NCI-H146 (cell line): ENCODE measurements at places on chromosomes 3 and 15.

GRCh38 chr3:52326976-52327375, 10.9 kb downstream of the DNAH1 start:
- no peak for DNase-seq

DNA sequence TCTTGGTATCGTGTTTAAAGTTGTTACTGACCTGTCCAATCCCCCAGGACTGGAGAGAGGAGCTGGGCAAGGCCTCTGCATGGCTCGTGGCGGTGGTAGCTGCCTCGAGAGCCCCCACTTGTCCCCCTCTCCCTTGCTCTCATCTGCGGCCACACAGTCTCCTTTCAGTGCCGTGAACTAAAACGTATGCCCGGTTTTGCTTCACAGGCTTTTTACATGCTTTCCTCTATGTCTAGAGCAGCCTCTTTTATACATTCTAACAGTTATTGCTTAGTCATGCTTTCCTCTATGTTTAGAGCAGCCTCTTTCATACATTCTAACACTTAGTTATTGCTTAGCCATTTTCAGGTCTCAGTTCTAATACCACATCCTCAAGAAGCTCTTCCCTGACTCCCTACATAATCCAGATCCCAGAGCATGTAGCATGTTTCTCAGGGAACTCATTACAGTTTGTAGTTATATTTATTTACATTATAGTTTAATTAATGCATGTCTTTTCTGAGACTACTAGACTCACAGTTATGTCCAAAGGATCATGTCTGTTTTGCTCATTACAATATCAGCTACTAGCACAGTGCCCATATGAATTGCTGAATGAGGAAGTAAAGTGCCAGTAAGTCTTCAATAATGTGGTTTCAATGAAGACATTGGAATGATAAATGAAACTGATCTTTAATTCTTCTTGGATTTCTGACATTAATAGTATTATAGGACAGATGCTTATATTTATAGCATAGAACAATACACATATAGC, 66.5 kb upstream of the TBL1XR1 start:
- DNase-seq, result no peak

DNA sequence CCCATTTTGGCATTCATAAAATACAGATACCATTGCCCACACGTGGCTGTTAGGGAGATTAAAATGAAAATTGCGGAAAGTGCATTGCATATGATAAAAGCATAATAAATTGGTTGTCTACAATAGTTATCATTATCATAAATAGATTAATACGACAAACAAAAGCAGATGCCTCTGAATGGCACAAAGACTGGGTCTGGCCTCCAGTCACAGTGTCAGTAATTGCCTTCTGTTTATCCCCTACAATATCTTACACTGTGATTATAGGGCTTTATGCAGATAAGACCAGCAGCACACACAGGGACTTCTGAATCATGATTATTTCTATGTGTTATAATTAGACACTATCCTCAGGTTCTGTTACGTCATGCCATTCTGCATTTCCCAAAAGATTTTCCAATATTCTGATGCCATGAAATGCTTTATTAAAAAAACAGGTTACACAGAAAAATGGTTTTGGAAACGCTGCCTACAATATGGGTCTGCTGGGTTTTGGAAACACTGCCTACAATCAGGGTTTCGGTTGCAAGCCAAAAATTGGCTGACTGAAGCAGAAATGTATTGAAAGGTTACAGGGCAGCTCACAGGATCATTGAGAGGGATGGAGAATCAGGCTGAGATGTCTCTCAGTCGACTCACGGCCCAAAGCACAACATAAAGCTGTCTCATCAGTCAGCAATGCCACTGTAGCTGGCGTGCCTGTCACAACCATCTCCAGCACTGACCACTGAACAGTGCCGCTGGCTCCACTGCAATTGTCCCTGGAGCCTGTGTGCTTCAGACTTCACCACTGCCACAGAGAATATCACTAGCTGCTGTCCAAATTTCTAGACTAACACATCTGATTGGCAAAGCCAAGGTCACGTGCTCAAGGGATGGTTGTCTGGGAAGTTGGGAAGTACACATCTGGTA, 248.1 kb downstream of the ERC2 start:
- no peak for DNase-seq

- peak; percentile 6 for DNase-seq
Observed at GRCh38 chr3:31768479-31769125, 212.5 kb downstream of the OSBPL10 start.

GRCh38 chr3:20108869-20109268, 68.6 kb downstream of the KAT2B start:
- DNase-seq, result no peak

GRCh38 chr3:24495326-24495994, 810 bp upstream of the THRB start:
- no peak for DNase-seq

GRCh38 chr3:154552338-154552737, 122.3 kb upstream of the GPR149 start:
- DNase-seq, result no peak

- no peak for DNase-seq
Observed at GRCh38 chr3:29346828-29347227, 66.0 kb downstream of the RBMS3 start.

DNA sequence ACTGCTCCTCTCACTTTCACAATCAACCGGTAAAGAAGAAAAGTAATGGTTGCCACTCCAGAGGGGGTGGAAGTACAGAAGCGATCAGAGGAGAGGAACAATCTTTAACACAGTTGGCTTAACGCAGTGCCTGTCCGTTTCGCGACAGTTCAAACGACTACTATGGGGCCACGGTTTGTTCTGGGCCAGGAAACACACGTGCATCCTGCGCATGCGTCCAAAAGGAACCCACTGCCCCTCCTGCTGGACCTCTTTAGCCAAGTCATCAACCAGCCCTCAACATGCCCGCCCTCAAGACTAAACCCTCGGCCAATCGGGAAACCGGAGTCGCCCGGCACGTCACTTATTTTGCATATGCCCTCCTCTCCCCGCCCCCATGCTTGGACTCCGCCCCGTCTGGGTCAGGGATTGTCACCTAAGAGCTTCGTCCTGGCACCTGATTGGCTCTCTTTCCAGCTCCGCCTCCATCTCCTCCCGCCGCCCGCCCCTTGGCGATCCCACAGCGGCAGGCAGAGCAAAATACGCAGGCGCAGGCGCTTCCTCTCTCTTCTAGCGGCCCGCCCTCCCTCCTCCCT, 345 bp upstream of the CDV3 start:
- no peak for DNase-seq

DNA sequence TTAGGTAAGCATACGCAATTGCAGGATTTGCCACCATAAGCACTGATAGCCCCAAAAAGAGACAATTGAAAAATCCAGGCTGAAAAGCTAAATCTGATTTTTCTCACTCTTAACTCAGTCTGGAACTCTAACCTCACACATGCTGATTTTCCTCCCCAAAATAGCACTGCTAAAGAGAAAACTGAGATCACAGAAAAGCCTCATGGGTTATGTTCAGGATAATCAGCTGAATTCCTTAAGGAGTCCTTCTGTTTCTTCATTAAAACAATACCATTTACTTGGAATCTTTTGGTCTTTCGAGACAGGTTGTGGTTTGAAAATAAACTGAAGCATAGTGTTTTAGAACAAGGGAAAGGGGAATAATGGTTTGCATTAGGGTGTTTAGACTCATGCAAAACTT, 144.3 kb upstream of the LRRN1 start:
- no peak for DNase-seq

GRCh38 chr15:70375006-70375431, 277.3 kb upstream of the TLE3 start:
- DNase-seq, result peak; percentile 68

- DNase-seq, result no peak
Observed at GRCh38 chr3:33091746-33092145, 5.2 kb downstream of the GLB1 start.

DNA sequence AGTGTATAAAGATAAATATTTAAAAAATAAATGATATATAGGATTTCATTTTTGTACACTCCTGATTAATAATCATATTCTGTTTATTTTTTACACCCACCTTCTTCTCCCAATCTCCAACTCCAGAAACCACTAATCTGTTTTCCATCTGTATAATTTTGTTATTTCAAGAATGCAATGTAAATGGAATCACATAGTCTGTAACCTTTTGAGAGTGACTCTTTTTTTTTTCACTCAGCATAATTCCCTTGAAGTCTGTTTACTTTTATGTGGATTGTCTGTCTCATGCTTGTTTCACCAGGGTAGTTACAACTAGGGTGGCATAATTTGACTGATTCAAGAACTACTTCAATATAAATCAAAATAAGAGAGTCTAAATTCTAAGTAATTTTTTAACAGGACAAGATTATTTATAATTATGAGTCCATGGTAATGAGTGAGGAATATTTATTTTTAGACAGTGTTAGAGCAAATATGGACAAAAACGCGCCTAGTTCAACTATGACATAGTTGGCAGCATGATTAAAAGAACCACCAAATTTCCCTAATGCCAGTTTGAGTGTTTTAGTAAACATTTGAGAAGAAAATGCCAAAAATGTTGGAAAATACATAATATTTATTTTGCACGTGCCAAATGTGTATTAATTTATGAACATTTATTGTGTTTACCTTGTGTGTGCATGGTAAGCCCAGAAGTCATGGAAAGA, 19.4 kb upstream of the MFSD1 start:
- no peak for DNase-seq

DNA sequence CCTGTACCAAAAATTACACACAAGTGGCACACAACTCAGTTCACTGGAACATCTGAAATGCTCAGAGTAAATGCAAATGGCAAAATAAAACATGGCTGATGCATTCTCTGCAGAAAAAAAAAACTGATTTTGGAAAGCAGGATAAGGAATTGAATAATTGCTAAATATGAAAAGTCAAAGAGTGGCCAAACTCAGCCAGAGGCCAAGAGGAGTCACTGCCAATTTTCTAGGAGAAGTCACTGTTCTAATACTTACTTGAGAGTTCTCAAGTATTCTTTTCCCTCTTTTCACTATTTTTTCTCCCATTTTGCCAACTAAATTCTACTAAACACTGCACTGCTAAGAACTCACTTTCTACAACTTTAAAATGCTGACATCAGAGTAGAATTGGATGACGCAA, 1018.6 kb downstream of the TUSC7 start:
- DNase-seq, result no peak

GRCh38 chr15:72285927-72286516, 13.7 kb upstream of the PARP6 start:
- peak; percentile 2 for DNase-seq

DNA sequence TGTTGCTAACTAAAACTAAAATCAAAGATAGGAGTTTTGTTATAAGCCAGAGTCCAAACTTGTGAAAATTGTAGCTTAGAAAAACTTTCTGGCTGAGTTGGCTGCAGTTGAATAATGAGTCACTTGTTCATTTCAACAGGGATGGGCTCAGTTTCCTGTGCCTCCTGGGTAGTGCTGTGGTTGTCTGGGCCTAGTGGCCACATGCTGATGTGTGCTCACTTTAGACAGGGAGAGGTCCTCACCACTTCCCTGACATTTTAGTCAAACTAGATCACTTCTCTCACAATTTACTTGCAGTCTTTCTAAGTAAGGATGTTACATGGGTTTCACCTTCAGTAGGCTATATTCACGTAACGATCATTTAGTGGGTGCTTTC, 6.3 kb upstream of the UBE2Q2 start:
- DNase-seq, result no peak

DNA sequence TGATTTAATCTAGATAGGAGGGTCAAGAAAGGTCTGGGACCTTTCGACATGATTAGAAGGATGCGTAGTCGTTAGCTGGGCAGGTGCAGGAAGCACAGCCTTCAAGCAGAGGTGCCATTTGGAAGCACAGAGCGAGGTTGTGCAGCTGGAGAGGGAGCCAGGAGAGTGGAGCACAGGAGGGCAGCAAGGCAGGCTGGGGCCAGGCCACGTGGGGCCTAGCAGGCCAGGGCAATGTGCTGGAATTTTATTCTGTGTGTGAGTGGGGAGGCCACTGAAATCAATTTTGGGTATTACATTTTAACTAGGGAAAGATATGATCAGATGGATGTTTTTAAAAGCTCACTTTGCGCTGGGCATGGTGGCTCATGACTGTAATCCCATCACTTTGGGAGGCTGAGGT, 297.0 kb upstream of the LRRFIP2 start:
- DNase-seq, result no peak

GRCh38 chr15:69557020-69557706, 104.5 kb downstream of the RPLP1 start:
- no peak for DNase-seq

- DNase-seq, result no peak
Observed at GRCh38 chr15:82843566-82843965, 34.1 kb downstream of the WHAMM start.

GRCh38 chr3:156661155-156661554, 13.2 kb upstream of the TIPARP start:
- no peak for DNase-seq

DNA sequence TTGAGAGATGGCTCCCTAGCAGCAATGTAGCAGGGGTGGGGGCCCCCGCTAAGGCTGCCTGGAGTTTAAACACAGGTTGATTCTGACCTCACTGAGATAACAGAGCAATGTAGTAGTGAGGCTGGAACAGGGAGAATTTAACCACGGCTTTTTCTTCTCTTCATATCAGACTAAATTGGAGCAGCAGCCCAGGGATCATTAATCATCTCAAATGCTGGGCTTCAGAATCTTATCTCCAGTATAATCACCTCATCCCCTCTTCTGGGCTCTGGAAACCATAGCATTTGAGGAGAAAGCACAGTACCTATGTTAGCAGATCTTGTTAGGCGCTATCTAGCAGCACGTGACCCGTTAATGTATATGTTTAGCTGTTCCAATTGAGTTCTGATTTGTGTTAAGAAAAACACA, 25.4 kb upstream of the DET1 start:
- no peak for DNase-seq

- DNase-seq, result peak; percentile 39
Observed at GRCh38 chr3:197590313-197590962, 34.7 kb upstream of the BDH1 start.

GRCh38 chr3:71584394-71585011, 975 bp upstream of the FOXP1 start:
- DNase-seq, result peak; percentile 68

GRCh38 chr3:134315286-134316106, 58.8 kb downstream of the AMOTL2 start:
- no peak for DNase-seq

DNA sequence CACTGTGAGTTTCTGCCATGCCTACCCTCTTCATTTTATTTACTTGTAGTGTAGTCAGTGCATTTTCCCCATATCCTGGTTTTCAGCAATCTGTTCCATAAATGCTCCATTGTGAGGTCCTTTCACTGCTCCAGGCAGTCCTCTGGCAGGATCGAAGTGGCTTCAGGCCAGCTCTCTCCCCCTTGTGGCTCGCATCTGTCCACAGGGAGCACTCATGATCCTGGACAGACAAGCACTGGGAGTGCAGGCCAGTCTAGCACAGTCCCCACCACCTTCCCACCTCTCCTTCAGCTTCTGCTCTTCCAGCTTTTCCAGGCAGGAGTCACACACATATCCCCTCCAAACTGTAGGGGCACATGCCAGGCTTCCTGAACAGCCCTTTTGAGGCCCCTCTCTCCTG, 173.6 kb downstream of the PPM1L start:
- DNase-seq, result peak; percentile 54

DNA sequence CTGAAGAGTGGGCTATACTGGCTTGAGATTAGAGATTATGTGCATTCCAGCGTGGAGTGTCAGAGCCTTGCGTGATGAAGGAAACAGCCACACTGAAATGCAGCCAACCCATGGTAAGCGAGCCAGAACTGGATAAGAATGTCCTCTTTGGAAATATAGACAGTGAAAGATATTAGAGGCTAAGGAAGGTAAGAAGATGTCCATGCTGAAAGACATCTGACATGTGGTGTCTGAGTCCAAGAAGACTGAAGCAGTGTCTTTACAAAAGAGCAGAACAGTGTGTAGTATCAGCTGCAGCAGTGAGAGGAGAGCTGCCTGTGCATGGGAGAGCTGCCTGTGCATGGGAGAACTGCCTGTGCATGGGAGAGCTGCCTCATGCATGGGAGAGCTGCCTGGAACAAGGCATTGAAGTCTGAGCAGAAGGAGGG, 672.2 kb downstream of the DIPK2A start:
- DNase-seq, result peak; percentile 52
